Fibroblast of upper back skin (primary cell): ENCODE measurements at places on chromosomes 7 and 10.
A peak's percentile ranks its signal among the peaks of the same experiment; 100 is the strongest.

- DNase-seq, result no peak
These were observed 143.6 kb downstream of the GPR85 start for GRCh38 chr7:112942981-112943380.

GRCh38 chr7:125112850-125113249 lies 183.2 kb upstream of the POT1 start:
- DNase-seq, result no peak

DNA sequence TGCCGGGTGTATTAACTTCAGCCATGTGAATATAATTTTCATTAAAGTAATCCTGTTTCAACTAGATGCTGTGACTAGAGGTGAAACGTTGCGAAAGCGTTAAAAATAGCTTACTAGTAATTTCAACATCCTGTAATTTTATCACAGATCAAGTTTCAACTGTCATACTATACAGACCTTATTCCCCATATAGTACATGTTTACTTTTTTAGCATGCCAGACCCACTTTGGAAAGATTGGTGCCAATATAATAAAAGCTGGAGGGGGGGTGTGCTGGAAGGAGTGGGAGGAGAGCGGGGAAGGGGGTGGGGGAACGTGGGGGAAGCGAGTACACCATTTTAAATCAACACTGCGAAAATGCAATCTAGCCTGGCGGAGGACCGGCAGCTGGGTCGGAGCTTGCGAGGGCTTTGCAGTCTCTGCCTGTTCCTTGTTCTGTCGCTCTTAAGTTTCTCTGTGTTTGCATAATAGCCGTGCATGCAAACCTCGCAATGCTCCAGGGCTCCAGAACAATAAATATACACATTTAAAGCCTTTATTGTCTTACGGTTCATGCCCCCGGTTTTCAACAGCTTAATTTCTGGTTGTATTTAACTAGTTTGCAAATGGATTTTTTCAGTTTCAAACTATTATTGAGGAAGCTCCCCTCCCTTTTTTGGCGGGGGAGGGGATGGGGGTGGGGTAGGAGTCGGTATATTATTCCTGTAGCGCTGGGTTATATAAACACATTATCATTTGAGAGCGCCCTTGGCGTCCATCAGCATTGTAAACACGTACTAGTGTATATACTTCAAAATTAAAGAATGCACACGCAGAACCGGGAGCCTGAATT lies 1.3 kb upstream of the ARID5B start:
- DNase-seq, result peak; percentile 72

DNA sequence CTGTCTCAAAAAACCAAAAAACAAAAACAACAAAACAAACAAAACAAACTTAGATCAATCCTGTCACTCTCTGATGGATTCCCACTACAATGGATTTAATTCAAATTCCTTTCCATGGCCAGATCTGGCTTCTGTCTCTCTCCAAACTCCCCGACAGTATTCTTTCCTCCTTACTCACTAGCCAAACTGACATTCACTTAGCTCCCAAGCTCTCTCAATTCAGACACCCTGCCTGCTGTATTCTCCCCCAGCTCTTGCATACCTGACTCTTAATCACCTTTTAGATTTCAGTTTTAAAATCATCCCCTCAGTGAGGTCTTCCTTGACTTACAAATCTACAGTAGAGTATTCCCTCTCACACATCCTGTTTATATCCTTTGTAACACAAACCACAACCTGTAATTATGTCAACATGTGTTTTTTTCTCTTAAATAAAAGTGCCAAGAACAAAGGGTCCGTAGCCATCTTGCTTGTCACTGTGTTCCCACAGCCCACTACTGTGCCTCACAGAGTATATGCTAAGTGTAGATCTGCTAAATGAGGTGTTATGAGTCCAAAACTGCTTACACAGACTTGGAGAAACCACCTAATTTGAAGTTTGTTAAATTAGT lies 14.4 kb downstream of the HERPUD2 start:
- DNase-seq, result peak; percentile 20
